ENCODE measurements at places on chromosomes 3 and 15.

- DNase-seq = no peak
Observed at GRCh38 chr3:50687127-50687751, 12.5 kb downstream of the DOCK3 start.

GRCh38 chr3:186923241-186923640 lies 7.1 kb upstream of the ST6GAL1 start:
- no peak for DNase-seq

- DNase-seq = no peak
Observed at GRCh38 chr3:47001731-47002170, 22.3 kb downstream of the NBEAL2 start.

DNA sequence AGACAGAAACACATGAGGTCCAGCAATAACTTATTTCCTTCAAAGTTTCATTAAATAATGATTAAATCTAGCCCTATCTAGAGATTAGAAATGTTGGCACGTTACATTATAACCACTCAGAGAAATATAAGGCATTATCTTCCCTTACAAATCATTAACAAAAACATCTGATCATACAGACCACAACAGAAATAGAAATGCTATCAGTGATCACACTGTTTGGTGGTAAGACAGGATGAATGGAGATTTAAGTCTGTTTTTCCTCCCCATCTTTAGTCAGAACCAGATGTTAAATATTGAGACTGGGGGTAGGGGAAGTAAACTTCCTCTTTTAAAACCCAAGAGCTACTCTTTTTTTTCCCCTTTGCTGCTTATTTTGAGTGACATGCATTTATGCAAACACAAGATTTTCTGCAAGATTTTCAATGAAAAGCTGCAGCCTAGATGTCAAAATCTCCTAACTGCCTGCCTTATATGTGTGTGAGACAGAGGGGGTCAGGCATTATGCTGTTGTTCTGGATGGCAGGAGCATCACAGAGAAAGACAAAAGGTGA lies 70.4 kb downstream of the CBLB start:
- DNase-seq = no peak

GRCh38 chr3:5078151-5078550 lies 43.9 kb upstream of the ARL8B start:
- no peak for DNase-seq

- DNase-seq = no peak
Observed at GRCh38 chr3:134630506-134630905, 20.3 kb downstream of the KY start.

DNA sequence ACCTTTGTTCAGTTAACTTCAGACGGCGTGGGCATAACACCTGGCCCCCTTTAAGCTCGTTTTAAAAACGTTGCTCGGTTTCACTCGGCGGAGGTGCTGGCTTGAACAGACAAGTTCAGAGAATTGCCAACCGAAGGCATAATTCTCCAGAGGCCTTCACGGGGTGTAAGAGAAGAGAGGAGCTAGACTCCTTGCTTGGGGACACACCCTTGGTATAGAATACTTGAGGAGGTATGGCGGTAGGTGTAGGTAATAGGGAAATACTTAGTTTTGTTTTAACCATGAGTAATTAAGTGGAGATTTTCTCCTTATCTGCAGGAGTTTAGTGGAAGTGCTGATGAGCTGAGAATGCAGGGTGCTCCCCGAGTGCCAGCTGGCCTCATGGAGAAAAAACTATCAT lies 921 bp downstream of the FBXL2 start:
- no peak for DNase-seq

GRCh38 chr3:111882799-111883198 lies 23.7 kb downstream of the PHLDB2 start:
- no peak for DNase-seq

- no peak for DNase-seq
Observed at GRCh38 chr3:150912501-150912900, 7.3 kb upstream of the MINDY4B start.

DNA sequence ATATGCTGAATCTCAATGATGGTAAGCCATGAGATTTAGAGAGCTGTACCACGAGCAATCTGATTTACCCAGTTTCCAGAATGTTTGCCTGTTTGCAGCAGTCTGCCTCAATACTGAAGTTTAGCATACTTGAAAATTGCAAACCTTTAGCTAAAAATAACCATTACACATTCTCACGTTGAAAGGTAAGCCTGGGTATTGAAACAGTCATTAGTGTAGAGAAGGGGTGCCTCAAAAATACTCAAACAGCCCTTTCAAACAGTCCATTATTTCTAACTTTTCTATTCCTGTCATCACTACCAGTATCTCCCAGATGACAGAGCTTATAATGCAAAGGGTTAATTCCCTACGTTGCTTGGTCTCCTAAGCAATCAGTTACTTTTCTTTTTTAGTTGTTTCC lies 111.8 kb upstream of the MBNL1 start:
- no peak for DNase-seq

GRCh38 chr15:41928637-41929620 lies 35.1 kb upstream of the SPTBN5 start:
- DNase-seq = no peak

DNA sequence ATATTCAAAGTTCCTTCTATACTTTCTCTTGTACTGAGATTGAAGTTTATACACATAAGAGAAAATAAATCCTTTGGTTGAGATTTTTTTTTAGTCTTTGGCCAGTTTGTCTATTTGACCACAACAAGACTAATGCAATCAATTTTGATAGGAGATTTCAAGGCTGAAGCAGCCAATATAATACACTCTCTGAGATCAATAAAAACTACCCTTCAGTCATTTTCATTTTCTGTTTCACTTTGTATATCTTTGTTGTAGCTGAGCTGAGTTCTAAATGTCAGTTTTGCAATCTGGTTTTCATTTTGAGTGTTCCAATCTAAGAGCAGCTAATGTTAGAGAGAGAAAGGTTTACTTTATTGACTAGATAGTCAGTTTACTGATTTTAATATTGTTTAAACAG lies 623.8 kb upstream of the ROBO1 start:
- no peak for DNase-seq

GRCh38 chr3:80060664-80061063 lies 292.9 kb upstream of the ROBO1 start:
- DNase-seq = no peak

DNA sequence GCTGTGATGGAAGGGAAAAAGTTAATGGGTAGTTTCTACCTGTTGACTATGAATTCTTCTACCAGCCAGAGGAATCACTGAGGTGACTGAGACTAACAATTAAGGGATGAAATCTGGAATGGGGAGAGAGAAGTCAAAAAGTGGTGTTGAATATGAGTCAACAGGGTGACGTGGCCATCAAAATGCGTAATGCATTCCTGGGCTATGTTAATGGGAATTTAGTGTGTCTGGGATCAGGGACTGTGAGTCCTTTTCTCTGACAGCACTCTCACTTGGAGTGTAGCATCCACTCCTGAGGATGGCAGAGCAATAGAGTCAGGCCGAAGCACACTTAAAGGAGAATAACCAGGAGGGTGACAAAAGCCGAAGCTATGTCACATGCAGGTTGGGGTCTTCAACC lies 60.4 kb downstream of the MESD start:
- no peak for DNase-seq

DNA sequence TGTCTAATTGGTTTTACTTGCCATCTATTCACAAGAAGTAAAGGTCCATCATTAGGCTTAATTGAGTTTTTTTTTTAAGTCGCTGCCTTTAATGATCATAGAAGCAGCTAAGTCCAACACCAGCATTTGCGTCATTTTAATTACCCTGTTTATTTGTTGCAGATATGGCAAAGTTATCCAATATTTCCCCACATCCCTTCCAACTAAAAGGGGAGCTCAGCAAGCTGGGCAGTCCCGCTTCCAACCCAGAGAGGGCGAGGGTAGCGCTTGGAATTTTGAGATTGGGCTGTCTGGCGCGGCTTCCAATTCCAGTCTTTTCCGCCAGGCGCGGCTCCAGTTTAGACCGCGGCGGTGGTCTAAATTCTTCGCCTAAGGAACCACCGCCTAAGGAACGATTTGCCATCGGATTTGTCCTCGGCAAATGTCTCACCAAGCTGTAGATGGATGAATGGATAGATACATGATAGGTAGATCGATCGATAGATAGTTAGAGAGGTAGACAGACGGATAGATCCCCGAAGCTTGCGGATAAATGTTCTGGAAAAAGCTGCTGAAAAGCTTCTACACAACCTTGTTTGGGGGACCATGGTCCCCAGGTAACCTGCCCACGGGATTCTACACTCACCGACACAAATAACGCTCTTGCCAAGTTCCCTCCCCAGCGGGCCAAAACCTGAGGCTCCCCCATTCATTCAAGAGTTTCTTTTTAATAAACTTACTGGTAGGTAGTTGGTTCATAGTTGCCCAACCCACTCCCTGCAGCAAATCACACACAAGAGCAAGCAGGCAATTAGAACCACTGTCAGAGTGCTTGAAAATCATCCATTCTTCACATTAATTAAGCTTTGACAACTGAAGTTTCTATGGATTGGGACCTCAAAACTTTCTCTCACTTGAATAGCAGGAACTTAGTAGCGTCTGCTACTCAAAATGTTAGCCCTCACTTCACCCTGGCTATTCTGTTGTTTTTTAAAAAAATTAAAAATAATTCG lies 49.1 kb downstream of the ZIC4 start:
- DNase-seq = no peak

- DNase-seq = no peak
Observed at GRCh38 chr3:149120051-149120972, 9.1 kb upstream of the HPS3 start.

- no peak for DNase-seq
Observed at GRCh38 chr3:196638861-196639482, 522 bp upstream of the NRROS start.

DNA sequence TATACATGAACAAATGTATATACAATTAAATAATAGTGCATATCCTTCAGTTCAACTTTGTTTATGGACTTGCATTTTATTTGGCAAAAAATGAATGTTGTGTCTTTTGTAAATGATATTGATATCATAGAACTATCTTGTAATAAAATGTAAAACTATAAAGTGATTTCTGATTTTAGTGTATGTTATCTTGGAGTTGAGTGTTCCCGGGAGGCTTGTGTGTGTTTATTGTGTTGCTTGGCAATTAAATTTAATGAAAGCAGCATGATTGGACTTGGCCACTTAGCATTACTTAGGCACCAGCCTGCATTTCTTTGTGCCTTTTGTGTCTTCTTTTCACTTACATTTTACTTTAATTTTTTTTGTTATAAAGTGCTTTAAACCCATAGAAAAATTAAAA lies 10.6 kb downstream of the ARHGEF26 start:
- no peak for DNase-seq

DNA sequence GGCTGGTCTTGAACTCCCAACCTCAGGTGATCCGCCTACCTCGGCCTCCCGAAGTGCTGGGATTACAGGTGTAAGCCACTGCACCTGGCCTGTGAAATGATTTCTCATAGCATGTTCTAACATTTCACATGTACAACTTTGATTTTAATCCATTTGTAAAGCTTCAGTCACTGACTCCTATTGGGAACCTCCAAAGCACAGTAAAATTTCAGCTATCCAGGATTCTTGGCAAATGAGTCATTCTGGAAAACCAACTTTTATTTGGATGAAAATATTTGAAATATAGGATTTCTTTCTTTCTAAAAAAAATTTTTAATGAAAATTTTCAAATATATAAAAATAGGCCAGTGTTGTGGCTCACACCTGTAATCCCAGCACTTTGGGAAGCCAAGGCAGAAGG lies 2.7 kb upstream of the LMAN1L start:
- no peak for DNase-seq

DNA sequence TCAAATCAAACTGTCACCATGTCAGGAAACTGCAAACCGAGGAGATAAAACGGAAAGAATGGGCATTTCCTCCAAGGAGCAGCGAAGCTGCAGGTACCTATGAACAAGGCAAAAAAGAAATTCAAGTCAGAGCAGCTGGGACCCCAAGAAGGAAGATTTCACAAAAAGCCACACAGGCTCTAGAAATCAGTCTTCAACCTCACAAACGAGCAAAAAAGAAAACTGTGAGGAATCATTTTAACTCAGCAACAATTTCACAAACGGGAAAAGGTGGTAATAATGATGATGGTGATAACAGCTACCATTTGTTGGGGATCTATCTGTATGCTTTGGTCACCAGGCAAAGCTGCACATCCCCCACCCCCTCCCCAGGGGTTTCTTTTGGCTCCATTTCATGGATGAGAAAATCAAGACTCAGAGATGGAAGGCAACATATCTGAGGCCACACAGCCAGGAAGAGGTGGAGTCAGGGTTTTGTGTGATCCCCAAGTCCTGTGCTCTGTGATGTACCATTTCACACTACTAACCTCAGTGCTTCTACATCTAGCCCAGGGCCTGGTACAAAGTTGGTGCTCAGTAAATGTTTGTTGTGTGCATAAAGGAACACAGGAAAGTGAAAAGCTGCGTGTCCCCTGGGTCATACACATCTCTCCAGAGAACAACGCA lies 109.9 kb downstream of the IQSEC1 start:
- peak; percentile 9 for DNase-seq

DNA sequence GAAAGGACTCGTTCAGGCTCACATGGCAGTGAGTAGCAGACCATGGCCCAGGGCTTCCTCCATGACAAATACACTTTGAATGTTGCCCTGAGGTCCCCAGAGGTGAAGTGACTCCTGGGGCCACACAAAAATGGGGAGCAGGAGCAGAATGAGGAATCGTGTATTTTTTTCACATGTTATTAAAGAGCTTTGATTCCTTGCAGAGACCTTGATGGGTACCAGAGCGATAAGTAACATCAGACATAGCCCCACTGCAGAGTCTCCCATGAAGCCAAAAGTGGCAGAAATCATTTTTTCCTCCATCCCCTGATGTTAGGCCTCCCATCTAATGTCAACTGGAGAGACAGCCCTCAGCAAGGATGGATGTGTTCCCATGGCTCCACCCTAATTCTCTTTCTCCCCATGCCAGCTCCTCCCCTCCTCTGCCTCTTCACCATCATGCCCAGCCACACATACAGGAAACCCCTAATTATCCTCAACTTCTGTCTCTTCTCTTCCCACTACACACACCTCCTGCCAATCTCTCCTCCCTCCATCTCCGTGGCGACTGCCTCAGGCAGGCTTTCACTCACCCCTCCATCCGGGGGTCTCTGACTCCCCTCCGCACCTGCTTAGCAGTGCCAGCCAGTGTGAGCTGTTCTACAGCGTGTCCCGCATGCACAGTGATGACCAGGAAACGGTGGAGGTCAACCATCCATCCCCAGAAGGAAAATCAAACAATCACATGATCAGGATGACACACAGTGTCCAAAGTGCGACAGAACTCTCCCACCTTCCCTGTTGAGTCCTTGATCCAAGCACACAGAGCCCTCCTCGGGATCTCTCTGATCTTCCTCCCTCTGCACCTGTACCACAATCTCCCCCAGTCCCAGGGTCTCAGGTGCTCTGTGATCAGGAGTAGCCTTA lies 7.1 kb upstream of the SSUH2 start:
- DNase-seq = no peak

- DNase-seq = no peak
Observed at GRCh38 chr15:88830016-88830415, 26.8 kb downstream of the ACAN start.

- no peak for DNase-seq
Observed at GRCh38 chr3:63043631-63044030, 168.4 kb upstream of the CADPS start.

GRCh38 chr15:57205996-57206395 lies 170.3 kb upstream of the CGNL1 start:
- DNase-seq = no peak

DNA sequence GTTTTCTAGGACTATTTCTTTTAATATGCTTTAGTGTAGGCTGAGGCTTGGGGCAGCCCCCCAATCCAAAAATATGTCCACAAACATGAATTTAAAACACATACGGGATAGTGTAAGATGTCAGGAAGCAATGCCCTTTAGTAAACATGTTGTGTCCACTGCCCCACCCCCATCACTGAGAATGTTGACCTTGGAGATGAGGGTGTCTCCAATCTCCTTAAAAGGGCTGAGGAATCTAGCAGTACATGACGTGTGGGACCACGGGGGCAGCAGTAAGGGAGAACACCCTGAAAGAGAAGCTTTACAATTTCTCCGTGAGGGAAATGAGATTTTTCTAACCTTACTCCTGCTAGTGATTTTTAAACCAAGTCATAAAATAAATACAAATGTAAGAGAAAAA lies 84.7 kb downstream of the SQOR start:
- no peak for DNase-seq

All from stimulated activated CD4-positive, alpha-beta T cell treated with anti-CD3 and anti-CD28 coated beads, Interleukin-12 subunit alpha, Interleukin-12 subunit beta, amount 100 ng/mL, for 48 hours (primary cell).